GF-D8 (cell line): ENCODE measurements at places on chromosomes 2 and 18.

DNA sequence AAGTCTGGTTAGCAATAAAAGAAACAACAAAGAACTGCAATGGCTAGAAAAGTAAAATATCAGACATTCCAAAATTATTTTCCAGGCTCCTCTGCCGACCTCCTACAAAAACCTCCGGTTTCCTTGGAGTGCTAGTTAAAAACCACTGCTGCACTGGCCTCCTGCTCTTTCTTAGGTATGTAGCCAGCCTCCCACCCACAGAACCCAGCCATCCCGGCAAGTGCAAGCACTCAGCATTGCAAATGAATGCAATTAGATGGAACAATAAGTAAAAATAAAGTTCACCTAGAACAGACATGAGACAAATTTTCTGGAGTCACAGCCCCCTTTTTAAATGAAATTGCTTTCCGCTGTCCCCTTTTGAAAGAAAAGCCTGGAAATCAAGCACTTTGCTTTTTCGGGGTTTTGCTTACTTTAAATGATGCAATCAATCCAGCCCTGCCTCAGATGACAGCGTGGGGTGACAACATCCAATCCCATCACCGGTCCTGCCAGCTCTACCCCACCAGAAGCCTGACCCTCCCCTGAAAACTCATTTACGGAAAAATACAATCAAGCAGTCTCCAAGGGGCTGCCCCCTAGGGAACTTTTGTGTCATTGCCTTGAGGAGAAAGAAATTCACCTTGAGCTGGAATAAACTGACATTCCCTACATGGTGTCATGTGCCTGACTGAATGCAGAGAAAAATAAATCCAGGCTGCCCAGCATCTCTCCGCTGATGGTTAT lies 199.8 kb downstream of the EPHA4 start:
- DNase-seq: no peak

- no peak for DNase-seq
Observed at GRCh38 chr2:164023896-164024295, 288.1 kb upstream of the FIGN start.

DNA sequence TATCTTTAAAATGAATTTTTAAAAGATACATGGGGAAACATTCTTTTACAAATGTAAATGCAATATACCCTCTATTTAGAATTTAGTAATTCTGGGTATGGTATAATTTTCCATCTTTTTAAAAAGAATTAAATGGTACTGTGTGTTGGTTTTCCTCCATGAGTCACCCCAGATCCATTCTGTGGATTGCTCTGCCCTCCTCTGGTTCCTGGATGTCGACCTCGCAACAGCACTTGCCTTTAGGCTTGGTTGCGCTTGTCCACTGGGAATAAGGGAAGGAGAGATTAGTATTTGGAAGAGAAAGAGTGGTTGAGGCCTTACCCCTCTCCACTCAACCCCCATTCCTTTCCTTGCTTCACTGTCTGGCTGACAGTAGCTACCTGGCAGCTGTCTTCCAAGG lies 90.4 kb downstream of the FTCDNL1 start:
- no peak for DNase-seq

GRCh38 chr18:64752707-64753106 lies 603.8 kb upstream of the LINC00305 start:
- DNase-seq: no peak

- DNase-seq: no peak
Observed at GRCh38 chr2:96565111-96565510, 28.6 kb downstream of the ARID5A start.

DNA sequence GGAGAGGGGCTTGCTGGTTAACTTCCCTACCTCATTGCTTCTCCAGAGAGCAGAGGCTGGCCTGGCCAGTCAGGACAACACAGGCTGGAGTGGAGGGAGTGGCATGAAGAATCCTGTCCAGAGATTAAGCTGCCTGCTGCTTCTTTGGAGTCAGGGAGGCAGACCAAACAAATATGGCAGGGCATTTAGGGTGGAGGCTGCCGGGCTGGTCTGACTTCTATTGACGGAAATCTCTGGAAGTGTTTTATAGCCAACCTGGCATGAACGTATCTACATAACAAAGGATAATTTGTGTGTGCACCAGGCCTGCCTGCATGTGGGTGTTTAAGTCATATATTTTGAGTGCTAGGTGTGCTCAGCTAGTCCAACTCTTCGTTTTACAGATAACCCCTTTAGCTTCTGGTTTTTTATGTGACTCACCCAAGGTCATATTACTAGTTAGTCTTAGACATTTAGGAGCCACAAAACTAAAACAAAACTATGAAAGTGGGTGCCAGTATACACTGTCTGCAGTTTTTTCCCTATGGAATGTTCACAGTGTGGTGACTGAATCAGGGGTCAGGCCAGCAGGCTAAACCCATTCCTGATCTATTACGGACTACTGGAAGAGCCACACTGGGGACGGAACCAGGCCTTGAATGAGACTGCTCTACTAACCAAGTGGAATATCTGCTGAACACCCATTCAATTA lies 5.5 kb downstream of the NPC1 start:
- DNase-seq: no peak

- no peak for DNase-seq
Observed at GRCh38 chr2:137091704-137092103, 326.4 kb downstream of the THSD7B start.

GRCh38 chr2:10007435-10007834 lies 35.9 kb upstream of the KLF11 start:
- no peak for DNase-seq

- no peak for DNase-seq
Observed at GRCh38 chr2:29783666-29784065, 137.7 kb downstream of the ALK start.

- DNase-seq: no peak
Observed at GRCh38 chr2:49288902-49289700, 134.8 kb upstream of the FSHR start.

DNA sequence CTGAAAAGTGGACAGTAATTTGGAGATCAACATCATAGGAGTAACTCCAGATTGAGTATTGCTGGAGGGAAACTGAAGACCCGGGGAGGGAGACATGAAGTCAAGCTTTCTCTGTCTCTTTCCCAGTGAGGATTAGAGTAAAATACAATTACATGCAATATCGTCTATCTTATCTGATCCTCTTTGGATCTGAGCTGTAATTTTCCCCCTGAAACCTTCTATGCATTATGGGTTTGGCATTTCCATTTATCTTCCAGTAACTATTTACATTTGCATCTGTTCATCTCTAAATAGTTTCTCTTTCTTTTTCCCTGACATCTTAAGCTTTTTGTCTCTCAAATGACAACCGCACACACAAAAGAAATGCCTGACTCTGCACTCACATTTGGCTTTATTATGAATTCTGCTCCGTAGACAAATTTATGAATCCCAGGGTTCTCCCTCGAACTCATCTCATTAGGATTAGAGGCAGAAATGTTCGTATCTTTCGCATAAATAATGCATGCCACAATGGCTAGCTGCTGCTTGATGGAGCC lies 113.1 kb downstream of the SPP2 start:
- DNase-seq: no peak
